Germinal center (tissue), 1 donor: ENCODE measurements at places on chromosomes 2 and 18.
A peak's percentile ranks its signal among the peaks of the same experiment; 100 is the strongest.

- peak; percentile 57 for DNase-seq
These were observed 52.6 kb downstream of the GNAL start for GRCh38 chr18:11741505-11742145.

DNA sequence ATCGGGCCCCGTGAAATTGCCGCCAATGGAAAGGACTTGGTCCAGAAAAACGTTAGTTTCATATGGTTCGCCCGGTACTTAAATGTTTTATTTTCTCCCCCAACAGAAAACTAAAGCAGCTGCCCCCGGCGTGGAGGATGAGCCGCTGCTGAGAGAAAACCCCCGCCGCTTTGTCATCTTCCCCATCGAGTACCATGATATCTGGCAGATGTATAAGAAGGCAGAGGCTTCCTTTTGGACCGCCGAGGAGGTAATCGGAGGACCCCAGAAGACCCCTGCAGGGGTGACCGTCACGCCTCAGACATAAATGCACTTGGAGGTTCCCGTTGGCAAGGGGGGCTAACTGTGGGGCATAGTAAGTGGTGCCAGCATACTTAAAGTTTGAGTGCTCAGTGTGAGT lies 742 bp downstream of the RRM2 start:
- no peak for DNase-seq

DNA sequence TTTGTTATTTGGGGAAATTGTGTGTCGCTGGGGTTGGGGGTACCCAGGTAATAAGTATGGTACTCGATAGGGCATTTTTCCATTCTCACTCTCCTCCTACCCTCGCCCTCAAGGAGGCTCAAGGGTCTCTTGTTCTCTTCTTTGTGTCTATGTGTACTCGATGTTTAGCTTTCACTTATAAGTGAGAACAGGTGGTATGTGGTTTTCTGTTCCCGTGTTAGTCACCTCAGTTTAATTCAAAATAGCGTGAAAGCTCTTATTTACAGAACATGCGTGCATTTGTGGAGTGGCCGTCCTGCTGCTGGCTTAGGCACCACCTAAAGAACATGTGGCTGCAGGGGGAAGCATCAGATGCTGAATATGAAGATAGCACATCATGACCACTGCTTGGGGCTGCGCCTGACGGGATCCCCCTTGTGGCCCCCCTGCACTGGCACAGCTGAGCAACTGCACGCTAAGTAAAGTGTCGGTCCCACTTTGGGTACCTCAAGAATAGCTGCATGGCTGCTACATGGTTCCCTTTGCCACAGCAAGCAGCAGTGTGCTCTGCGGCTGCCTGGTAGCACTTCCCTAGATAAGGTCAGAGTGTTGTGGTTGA lies 569.0 kb downstream of the DCDC2C start:
- DNase-seq = no peak

GRCh38 chr2:143819190-143819735 lies 690.0 kb downstream of the ARHGAP15 start:
- peak; percentile 10 for DNase-seq

DNA sequence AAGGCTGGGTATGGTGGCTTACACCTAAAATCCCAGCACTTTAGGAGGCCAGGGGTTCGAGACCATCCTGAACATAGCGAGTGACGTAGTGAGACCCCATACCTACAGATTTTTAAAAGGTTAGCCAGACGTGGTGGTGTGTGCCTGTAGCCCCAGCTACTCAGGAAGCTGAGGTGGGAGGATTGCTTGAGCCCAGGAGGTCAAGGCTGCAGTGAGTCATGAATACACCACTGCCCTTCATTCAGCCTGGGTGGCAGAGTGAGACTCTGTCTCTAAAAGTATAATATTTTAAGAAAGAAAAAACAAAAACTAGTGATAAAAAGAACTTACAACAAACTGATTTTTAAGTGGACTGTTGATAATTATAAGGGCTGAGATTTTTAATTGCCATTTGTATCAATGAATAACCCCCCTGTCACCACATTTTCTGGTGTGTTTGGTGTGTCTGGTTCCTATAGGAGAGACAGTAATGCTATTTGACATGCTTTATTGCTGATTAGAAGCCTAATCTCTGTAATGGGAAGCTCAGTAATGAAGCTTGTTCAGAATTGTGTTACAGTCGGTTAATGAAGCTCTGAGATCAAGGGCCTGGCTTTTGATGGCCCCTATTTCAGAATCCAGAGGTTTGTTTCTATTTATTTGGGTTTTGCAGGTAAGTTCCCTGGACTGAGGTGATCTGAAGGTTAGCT lies 147.0 kb downstream of the NEDD4L start:
- no peak for DNase-seq

DNA sequence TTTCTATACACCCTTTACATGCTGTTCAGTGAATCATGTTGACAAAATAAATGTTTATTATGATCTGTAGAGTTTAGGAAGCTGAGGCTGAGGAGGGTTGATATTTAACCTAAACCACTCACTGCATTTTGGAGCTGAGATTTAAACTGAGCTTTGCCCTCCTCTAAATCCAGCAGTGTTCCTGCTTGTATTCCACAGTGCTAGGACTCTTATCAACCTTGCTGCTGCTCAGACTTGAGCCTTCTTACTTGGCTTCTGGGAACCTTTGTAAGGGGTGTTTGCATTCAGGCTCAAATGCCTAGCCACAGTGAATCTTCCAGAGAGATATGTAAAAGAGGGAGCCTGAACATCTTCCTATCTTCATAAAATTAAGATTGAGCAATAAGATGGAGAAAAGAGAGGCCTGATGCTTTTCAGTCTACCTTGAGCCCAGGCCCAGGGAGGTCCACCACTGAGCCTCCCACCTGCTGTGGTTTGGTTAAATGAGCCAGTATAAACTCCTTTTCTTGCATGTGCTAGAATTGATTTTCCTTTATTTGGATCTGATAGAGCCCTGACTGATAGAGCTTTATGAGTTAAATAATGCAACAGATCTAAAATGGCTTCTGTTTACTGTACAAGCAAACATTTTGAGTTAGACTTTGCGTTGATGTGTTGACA lies 149.7 kb downstream of the GULP1 start:
- no peak for DNase-seq

GRCh38 chr2:235126768-235127167 lies 175.0 kb downstream of the SH3BP4 start:
- no peak for DNase-seq

- peak; percentile 64 for DNase-seq
These were observed 81.5 kb upstream of the LDLRAD4 start for GRCh38 chr18:13136904-13137669.

- DNase-seq = no peak
These were observed 555.6 kb upstream of the ZEB2 start for GRCh38 chr2:145075454-145076062.

- DNase-seq = no peak
These were observed 5.4 kb downstream of the NPPC start for GRCh38 chr2:231920795-231921194.

- no peak for DNase-seq
These were observed 41.1 kb upstream of the SCG2 start for GRCh38 chr2:223643309-223643708.

DNA sequence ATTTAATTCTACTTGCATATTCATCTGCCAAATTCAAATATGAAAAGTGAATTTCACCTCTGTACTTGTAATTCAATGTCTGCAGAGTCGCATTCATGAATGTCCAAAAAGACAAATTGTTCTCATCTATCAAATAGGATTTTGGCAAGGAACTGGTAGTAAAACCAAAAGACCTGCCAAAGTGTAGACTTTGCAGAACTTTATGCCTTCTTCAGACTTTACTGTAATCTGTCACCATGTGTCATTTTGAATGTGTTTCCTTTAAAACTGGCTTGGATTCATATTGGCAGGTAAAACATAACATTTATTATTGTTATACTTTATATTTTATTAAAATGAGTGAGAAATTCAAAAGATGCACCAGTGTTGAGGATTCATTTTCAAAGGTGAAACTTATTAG lies 701.9 kb upstream of the LINC00305 start:
- DNase-seq = no peak

GRCh38 chr2:10498525-10499274 lies 50.6 kb upstream of the ODC1 start:
- DNase-seq = no peak

DNA sequence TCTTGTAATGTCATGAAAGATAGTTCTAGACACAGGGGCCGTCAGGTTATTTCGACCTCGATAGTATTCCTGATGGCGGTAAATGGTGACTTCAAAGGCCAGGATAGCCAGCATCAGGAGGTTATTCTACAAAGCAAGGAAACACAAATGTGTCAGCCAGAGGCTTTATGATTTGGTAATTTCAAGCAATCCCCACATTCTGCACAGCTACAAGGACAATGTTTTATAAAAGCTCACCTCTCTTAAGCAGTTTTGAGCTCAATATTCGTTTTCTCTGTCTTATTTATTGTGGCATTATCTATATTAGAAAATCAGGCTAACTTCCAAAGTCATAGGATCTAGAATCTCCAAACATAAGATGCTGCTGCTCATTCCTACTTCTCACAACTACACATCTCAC lies 235.2 kb downstream of the NAPG start:
- no peak for DNase-seq

GRCh38 chr2:148545390-148546256 lies 98.9 kb upstream of the EPC2 start:
- DNase-seq = no peak

- DNase-seq = no peak
These were observed 75.4 kb downstream of the EMX1 start for GRCh38 chr2:72992734-72993102.

- DNase-seq = no peak
These were observed 40.5 kb upstream of the ITPRID2 start for GRCh38 chr2:181850936-181851560.

GRCh38 chr2:215681799-215682596 lies 246.1 kb upstream of the FN1 start:
- DNase-seq = no peak

DNA sequence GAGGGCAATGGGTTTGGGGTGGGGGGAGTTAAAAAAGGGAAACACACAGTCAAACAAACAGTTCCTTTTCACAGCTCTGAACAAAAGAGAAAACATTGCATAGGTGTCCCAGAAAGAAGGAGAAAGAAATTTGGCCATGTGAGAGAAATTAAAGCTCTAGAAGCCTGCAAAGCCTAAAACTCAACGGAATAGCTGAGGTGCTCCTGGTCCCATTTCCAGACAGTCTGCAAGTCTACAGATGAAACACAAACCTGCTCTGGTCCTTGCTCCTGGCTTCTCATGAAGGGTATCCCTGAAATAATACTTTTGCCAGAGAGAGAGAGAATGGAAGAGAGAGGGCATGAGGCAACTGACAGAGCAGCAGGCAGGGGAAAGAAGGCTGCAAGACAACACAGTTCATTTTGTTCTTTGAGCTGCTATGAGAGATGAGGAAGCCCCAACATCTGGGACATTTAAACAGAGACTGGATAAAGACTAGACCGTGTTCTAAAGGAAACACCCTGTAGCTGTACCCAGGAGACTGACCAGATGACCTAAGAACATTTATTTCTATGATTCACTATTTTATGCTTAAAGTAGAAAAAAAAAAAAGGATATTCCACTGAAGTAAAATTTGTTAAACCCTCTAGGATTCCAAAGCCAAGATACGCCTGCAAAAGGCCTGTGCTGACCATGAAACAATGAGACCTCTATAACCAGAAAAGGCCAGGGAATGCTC lies 57.3 kb upstream of the CYP26B1 start:
- no peak for DNase-seq

DNA sequence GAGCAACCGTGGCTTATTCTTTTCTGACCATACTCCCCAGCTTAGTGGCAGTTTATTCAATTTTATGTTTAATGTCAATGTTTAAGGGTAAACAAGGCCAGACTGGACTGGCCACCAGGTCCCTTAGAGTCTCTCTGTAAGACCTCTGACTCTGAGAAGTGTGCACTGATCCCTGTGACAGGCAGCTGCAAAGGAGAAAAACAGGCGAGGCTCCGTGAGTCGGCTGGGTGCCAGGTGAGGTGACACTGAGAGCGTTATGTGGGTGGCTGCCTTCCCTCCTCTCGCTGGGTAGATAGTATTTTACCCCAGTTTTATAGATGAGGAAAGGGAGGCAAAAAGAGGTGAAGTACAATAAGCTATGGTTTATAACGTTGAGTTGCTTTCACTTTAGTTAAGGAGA lies 139.4 kb upstream of the HDAC4 start:
- no peak for DNase-seq

DNA sequence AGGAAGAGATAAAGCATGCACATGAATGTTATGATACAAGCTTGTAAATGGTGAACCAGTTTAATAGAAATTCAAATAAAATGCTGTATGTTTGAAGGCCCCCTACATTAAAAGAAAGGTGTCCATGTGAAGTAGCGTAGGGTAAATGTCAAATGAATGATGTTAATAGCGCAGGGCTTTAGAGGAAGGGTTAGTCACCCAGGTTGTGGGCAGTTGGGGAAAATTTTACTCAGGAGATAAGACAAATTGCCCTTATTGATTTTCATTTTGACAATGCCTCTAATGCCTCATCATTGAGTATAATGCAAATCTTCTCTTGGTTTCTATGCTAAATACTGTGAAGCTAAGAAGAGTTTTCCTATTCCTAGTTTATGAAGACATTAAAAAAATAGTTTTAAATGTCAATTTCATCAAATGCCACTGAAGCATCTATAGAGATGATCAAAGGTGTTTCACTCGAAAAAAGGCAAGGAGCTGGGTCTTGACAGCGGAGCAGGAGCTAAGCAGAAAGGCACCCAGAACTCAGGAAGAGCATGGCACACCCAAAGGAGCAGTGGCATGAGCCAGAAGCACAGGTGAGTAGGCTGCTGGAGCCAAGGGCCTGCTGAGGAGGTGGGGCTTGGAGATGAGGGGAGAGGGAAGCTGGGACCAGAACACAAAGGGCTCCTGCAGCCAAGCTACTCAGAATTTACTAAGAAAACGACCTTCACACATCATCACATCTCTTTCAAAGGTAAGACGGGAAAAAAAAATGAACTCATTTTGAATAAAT lies 129.3 kb upstream of the ACKR3 start:
- DNase-seq = no peak

- DNase-seq = peak; percentile 6
These were observed 48.4 kb downstream of the RBBP8 start for GRCh38 chr18:22981274-22982133.

- DNase-seq = no peak
These were observed 927.5 kb downstream of the ERBB4 start for GRCh38 chr2:211611061-211611518.

GRCh38 chr2:120546048-120546864 lies 189.4 kb upstream of the GLI2 start:
- no peak for DNase-seq

DNA sequence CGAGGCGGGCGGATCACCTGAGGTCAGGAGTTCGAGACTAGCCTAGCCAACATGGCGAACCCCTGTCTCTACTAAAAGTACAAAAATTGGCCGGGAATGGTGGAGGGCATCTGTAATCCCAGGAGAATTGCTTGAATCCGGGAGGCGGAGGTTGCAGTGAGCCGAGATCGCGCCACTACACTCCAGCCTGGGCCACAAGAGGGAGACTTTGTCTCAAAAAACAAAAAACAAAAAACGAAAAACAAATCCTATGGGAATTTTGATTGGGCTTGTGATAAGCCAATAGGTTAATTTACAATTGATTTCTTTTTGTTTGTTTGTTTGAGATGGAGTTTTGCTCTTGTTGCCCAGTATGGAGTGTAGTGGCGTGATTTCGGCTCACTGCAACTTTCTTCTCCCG lies 24.2 kb upstream of the TOGARAM2 start:
- no peak for DNase-seq

GRCh38 chr2:47078541-47079482 lies 76.3 kb downstream of the STPG4 start:
- DNase-seq = no peak
